ENCODE measurements at places on chromosomes 7 and 10.

DNA sequence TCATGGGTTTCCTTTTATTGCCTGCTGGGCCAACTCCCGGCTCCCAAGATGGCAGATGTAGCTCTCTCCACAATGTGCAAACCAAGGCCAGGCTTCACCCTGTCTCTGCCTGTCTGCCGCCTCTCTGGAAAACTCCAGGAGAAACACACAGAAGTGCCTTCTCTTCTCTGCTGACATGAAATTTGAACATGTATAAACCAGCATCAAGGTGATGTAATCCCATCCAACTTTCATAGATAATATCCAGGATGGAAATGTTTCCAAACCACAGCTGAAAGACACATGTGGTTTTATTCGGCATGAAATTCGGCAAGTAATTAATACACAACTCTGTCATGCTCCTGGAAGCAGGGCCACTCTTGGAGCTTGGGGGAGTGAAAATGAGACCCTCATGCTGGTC, 297.2 kb downstream of the C7orf25 start:
- no peak for DNase-seq

GRCh38 chr7:142405122-142405765, 147.4 kb upstream of the PRSS58 start:
- DNase-seq, result peak; percentile 88

GRCh38 chr10:70052462-70053217, at the start of gene MACROH2A2:
Gene MACROH2A2, plus strand, starts transcription at chr10:70052846. Its CDS starts 22,813 bp downstream, at chr10:70075659.
- DNase-seq, result peak; percentile 93

DNA sequence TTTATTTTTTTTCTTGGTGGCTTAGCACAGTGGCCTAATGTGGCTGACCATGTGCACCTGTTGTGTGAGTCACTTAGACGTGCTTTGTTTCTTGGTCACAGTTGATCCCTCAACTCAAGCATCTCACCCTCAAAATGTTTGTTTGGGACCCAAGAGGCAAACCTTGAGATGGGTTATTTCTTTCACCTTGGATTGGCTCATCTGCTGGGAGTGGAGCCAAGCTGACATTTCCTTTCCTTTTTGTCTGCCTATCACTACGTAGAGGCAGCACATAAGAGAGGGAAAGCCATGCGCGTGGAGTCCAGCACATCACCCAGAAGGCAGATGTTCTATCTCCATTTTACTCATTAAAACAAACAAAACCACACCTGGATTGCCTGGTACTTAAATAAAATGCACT, 6.4 kb upstream of the PRKCQ start:
- no peak for DNase-seq

GRCh38 chr7:46247664-46248063, 326.6 kb upstream of the IGFBP3 start:
- no peak for DNase-seq

DNA sequence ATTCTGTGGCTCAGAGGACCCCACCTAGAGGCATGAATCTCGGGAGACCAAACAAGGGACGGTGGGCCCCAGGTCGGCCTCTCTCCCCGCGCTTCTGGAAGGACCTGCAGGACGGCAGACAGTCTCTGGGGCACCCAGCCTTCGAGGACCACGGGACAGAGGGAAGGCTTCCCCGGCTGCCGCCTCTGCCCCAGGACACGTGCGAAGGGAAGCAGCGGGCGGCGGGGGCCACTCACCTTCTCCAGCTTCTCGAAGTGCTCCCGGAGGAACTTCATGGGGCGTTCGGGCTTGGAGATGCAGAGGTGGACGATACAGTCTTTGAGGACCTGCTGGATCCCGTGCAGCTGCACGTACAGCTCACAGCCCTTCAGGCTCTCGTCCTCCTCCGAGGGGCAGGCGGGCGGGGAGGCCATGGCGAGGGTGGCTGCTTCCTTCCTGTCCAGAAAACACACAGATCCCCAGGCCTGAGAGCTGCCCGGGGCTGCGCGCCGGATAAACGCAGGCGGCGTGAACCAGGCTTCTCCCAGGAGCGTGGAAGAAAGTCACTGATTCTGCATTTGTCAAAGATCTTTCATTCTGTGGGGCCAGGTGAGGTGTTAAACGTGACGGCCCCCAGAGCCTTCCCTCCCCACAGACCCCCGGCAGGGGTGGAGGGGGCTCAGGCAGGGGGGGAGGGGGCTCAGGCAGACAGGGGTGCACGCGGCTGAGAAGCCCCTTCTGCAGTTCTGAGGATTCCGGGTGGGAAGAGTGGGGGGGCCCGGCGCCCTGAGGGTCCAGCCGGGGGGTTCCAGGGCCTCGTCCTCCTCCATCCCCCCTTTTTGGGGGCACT, 15.2 kb upstream of the DNAAF5 start:
- peak; percentile 82 for DNase-seq

DNA sequence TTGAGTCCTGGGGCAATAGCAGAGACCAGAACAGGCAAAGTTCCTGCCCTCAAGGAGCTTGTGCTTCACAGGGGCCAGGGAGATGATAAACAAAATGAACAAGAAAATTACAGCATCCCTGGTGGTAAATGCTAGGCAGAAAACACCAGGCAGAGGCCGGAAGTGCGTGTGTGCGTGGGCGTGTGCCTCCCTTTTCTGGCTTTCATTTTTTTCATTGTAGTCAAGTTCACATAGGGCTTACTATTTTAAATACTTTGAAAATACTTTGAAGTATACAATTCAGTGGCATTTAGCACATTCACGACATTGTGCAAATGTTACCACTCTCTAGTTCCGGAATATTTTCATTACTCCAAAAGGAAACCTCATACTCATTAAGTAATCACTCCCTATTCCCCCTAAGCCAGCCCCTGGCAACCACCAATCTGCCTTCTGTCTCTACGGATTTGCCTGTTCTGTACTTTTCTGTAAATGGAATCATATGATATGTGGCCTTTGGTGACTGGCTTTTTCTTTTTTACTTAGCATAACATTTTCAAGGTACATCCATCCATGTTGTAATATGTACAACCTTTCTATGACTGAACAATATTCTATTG, 88.1 kb upstream of the PDCD4 start:
- DNase-seq, result no peak

GRCh38 chr7:151427705-151428377, 12.1 kb downstream of the CRYGN start:
- DNase-seq, result peak; percentile 72

DNA sequence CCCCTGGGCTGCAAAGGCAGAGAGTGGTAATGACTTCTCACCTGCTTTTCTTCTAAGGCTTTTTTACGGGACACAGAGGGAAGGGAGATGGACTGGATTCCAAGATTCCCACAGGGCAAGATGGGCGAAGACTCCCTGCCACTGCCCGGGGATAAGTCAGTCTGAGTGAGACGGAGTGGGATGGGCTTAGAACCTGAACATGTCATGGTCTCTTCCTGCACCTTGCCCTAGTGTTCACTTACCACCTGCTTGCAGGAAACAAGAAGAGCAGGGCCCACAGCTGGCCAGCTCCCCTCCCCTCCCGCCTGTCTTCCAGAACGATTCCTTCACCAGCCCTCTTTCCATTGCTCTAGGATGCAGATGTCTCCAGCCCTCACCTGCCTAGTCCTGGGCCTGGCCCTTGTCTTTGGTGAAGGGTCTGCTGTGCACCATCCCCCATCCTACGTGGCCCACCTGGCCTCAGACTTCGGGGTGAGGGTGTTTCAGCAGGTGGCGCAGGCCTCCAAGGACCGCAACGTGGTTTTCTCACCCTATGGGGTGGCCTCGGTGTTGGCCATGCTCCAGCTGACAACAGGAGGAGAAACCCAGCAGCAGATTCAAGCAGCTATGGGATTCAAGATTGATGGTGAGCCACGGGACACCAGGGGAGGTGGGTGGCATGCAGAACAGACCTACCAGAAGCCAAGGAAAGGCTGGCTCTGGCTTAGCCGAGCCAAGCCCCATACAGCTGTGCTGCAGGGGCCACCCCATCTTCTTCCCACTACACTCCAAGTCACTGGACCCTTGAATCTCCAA, 1.3 kb downstream of the SERPINE1 start:
- peak; percentile 69 for DNase-seq

- no peak for DNase-seq
Measured at GRCh38 chr7:38753347-38753746, 122.2 kb upstream of the AMPH start.

GRCh38 chr10:25651534-25651933, 282.5 kb upstream of the MYO3A start:
- no peak for DNase-seq

DNA sequence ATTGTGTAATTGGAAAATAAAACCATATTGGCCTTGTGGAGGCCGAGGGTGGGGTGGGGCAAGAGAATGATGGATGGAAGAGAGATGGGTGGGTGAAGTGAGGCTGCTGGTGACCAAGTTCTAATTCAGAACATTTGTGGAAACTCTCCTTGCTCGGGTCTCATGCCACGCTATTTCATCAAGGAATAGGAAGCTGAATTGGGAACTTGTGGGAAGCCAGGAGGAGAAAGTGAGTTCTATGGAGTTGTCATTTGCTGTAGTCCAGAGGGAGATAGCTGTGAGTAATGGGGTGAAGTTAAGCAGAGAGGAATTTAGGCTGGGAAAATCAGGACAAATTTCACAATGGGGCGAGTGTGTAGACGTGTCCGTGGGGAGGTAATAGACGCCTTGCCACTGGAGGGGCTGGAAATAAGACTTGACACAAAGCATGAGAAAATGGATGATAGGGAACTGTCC, 339.2 kb downstream of the LRMDA start:
- peak; percentile 79 for DNase-seq

GRCh38 chr7:132150711-132151110, 425.6 kb downstream of the PLXNA4 start:
- no peak for DNase-seq

- no peak for DNase-seq
Measured at GRCh38 chr10:20415684-20416083, 481.4 kb downstream of the NEBL start.

GRCh38 chr7:31114593-31115343, 62.7 kb downstream of the ADCYAP1R1 start:
- no peak for DNase-seq

GRCh38 chr10:49207113-49207512, 18.9 kb upstream of the TMEM273 start:
- no peak for DNase-seq

- no peak for DNase-seq
Measured at GRCh38 chr10:119976421-119976820, 83.9 kb downstream of the SEC23IP start.

DNA sequence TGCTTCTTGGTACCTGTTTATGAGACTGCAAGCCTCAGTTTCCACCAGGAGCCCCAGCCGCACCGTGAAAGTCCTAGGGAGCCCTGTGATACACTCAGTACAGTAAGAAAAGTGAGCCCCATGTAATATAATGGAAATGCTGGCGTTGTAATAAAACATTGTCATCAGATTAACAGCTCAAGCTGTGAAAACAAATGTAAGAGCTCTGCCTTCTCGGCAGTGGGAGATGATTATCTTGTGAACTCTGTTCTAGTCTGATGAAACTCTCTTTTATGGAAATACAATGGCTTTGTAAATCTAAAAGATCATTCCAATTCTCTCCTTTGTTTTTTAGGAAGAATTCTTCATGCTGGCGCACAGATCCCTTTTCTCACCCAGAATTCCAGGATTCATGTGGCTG, 299.9 kb downstream of the ABCA13 start:
- DNase-seq, result no peak

GRCh38 chr7:83119494-83119893, 43.2 kb downstream of the PCLO start:
- no peak for DNase-seq

- no peak for DNase-seq
Measured at GRCh38 chr7:149862156-149862555, 11.6 kb upstream of the ATP6V0E2 start.

GRCh38 chr10:30581779-30582380, 47.7 kb downstream of the LYZL2 start:
- peak; percentile 87 for DNase-seq

DNA sequence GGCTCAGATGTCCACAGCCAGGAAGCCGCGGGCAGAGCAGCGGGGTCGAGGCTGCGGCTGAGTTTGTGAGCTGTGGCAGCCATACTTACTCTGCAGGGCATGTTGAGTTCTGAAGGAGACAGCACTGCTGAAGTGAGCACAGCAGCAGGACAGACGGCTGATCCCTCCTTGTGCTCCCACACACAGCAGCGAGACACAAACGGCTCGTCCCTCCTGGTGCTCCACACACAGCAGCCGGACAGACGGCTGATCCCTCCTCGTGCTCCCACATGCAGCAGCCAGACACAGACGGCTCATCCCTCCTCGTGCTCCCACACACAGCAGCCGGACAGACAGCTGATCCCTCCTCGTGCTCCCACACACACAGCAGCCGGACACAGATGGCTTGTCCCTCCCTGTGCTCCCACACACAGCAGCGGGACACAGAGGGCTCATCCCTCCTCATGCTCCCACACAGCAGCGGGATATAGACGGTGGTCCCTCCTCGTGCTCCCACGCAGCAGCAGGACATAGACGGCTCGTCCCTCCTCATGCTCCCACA, 305.1 kb downstream of the PTPRN2 start:
- DNase-seq, result peak; percentile 58

- no peak for DNase-seq
Measured at GRCh38 chr10:116418389-116418788, 9.3 kb upstream of the PNLIPRP3 start.

GRCh38 chr7:21969822-21970221, 24.1 kb upstream of the CDCA7L start:
- DNase-seq, result no peak

DNA sequence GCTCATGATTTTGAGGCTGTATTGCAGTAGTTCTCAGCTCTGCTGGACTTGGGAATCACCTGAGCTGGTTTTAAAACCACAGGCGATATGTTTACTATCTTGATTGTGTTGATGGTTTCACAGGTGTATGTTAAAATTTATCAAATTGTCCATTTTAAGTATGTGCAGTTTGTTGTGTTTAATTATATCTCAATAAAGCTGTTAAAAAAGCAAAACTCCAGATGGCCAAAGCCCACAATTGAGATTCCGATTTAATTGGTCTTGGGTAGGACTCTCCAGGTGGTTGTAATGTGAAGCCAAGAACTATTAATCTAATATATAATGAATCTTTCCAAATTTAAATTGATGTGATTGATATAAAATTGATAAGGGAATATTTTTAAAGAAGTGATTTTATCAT, 48.6 kb downstream of the NRCAM start:
- peak; percentile 47 for DNase-seq

- DNase-seq, result no peak
Measured at GRCh38 chr7:125670926-125671572, 741.4 kb upstream of the POT1 start.

DNA sequence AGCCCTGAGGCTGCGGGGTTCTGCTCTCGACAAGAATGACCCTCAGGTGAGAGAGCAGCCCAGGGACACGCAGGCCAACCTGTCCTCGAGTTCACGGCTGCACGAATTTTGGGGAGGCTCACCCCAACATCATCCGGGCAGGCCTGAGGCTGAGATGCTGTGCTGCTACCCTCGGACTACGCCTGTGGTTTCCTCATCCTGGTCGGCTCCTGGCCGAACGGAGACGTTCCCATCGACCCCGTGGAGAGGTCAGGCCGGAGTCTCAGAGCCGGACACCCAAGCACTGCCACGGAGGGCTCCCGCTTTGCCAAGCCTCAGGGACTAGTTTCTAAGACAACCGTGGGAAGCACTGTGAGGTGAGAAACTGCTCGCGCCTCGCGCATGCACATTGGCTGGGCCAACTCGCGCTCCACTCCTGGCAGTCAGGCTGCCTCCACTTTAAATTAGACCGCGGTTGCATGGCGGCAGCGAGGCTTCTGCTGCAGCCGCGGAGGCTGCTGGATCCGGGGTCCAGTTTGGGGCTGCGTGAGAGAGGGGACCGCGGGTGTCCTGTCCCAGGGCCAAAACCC, 203.4 kb downstream of the ZNF716 start:
- peak; percentile 54 for DNase-seq

Data from osteoblast (primary cell).